ENCODE measurements at places on chromosomes 3 and 15.

GRCh38 chr3:169285057-169286033, 378.2 kb downstream of the MECOM start:
- no peak for DNase-seq

- no peak for DNase-seq
Observed at GRCh38 chr3:123143669-123144411, 57.9 kb upstream of the SEC22A start.

DNA sequence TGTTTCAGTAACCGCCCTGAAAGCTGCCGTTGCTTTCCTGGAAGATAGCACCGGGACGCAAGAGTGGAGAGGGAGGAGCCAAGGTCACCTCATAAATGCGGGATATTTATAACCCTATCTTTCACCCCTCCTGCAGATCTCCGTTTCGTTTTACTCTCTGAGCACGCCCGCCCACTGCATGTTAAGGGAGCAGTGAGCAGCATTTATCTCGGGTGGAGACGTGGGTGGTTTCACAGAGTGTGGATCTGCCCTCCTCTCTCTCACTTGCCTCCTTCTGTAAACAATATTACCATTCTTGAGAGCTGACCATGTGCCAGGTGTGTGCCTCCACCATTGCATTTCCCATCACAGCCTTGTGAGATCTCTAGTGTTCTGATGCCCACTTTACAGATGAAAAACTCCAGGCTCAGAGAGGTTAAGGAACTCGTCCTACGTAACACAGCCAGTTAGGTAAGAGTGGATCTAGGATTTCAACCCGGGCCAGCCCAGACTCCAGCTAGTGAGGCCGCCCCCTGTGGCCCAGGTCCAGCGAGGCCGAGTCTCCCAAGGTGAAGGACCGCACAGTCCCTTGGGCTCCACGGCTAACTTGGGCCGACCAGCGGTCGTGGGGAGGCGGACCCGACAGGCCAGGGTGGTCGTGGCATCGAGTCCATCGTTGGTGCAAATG, 16.9 kb upstream of the SEMA4B start:
- peak; percentile 87 for DNase-seq

DNA sequence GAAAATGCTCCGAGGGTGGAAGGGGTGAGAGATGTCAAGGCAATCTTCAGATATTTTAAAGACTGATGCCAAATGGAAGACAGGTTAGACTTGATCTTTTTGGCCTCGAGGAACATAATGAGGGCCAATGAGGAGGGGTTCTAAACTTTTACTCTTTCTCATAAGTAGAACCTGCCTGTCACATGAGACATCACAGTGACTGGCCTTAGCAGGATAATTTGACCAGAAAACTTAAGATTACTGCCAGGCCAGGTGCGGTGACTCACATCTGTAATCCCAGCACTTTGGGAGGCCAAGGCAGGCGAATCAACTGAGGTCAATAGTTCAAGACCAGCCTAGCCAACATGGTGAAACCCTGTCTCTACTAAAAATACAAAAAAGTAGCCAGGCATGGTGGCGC, 12.2 kb downstream of the TM4SF4 start:
- DNase-seq = no peak

DNA sequence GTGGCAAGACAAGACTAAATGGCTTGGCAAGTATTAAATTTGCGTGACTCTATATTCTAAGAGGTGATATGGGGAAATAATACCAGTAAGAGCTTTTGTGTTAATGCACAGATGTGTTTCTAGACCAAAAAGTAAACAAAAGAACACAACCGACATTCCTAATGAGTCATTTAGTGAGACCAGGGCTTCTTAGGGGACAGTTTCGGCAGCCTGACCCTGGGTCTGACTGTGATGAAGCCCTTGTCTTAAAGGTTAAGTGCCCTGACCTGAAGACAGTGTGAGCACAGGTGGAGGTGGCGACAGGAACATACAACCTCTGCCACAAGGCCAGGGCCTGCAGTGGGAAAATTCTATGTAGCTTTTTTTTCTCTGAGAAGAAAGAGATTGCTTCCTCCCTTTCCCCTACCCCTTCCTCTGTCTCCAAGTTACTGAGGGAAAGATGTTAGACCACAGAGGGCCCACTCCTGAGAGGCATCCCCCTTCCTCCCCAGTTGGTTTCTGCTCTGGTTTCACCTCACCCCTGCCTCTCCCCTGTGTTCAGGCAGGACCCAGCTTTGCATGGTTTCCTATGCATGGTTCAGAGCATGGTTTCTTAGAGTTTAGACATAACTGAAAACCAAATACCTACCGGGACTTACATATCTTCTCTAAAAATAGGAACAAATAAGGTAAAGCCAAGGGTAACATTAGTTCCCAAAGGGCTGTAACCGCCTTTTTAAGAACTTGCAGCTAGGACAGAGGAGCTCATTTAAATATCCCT, 24.8 kb upstream of the CMTM7 start:
- DNase-seq = peak; percentile 72

- DNase-seq = no peak
Observed at GRCh38 chr3:15339786-15340215, 7.4 kb upstream of the SH3BP5 start.

- no peak for DNase-seq
Observed at GRCh38 chr3:107025961-107026360, 351.3 kb upstream of the CCDC54 start.

GRCh38 chr3:196458063-196458462, 25.8 kb upstream of the UBXN7 start:
- no peak for DNase-seq

DNA sequence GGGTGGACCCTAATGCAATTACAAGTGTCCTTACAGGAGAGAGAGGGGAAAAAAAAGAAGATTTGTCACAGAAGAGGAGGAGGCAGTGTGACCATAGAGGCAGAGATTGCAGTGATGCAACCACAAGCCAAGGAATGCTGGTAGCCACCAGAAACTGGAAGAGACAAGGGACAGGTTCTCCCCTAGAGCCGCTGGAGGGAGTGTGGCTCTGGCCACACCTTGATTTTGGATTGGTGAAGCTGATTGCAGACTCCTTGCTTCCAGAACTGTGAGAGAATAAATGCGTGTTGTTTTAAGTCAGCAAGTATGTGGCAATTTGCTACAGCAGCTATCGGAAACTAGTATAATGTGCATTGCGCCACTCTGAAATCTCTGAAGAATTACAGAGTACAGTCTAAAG, 110.1 kb downstream of the SRGAP3 start:
- DNase-seq = no peak

DNA sequence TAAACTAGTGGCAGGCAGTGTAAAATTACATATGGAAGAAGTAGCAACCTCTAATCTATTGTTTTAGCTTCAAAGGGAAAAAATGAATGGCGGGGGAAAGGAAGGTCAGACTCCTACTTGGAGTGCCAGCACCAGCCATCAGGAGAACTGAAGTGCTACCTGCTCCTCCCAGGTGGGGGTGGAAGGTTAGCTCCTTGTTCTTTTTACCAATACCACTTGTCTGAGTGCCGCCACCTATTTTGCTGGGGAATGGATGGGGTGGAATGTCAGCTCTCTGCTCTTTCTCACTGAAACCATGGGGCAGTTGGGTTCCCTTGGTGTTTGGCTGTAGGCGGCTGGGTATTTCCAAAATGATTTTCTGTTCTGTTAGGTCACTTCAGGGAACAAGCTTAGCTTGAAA, 428.7 kb upstream of the EPHA3 start:
- no peak for DNase-seq

GRCh38 chr3:114022145-114022802, 34.1 kb downstream of the CCDC191 start:
- no peak for DNase-seq

DNA sequence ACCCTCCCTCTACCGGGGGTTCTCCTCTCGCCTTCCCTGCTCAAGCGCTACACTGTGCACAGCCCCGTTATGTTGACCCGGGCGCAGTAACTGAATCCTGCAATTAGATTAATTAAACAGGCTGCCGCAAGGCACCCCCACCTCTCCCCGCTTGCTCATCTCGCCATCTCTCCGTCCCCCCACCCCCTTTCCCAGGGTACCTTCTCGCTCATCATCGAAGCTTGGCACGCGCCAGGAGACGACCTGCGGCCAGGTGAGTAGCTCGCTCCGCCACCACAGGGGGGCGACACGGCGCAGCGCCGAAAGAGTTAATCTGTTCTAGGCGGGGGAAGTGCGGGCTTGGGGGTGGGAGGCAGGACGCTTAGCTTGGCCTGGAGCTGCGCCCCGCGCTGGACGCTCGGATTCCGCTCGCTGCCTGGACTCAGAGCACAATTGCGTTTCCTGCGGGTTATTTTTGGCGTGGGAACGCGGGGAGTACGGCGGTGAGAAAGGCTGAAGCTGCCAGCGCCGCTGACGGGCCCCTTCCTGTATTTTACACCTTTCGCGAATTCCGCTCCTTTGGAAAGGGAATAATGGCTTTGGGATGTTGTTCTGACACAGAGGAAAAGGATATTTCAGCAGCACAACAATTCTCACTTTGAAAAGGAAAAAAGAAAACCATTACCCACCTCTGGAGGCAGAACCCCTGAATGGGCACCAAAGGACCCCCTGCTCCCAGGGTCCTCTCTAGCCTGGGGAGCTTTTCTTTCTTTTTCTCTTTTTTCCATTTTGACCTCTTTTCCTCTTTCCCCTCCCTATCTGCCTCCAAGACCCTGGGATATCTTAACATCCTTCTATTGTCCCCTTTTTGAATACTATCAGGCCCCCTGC, 1.5 kb downstream of the DLL4 start:
- peak; percentile 58 for DNase-seq

DNA sequence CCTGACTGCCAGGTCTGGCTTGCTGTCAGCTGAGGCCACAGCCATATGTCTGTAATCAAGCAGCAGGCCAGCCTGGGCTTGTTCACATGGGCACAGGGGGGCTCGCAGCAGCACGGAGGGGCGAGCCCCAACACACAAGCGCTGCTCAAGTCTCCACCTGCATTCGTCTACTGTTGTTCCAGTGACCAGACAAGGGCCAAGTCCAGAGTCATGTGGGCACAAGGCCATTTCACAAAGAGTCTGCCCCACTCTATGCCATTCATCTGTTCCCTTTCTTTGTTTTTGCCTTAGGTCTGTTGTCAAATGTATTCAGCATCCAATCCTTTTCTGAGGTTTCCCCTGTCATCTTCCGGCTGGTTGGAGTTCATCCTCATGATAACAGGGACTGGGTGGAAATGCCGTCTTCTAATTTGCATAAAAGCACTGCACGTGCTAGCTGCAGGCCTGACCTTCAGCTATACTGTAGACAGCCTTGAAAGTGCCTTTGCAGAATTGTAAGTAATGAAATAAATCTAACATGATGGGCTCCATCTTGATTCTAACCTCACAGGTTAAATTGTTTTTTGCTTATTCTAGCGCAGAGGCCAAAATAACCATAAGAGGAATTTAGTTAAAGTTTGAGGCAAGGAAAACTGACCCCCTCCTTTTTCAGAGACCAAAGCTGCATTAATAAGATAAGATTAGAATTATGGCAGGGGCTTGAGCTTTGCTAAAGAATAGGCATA, 28.6 kb upstream of the KBTBD12 start:
- no peak for DNase-seq

GRCh38 chr3:181719991-181720680, 8.4 kb downstream of the SOX2 start:
- no peak for DNase-seq

DNA sequence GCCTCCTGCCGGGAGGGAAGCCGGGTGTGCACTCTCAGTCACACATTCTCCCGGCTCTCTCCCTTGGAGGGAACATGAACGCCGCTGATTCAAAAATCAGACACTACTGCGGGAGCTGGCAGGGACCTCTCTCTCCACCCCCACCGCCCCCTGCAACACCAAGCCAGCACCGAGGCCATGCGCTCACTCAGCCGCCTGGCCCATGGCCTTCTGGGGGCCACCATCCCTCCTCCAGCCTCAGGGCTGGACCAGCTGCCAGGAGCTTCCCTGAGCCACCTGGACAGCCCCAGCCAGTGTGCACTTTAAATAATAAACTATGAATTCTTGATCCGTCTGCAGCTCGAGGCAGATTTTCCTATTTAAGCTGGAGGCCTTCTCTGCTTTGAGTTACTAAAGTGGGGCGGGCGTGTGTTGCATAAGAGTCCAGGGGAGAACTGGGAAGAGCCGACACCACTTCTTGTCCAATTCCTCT, 30.6 kb downstream of the ADAMTS17 start:
- no peak for DNase-seq

- DNase-seq = no peak
Observed at GRCh38 chr15:69590201-69590710, 137.6 kb downstream of the RPLP1 start.

DNA sequence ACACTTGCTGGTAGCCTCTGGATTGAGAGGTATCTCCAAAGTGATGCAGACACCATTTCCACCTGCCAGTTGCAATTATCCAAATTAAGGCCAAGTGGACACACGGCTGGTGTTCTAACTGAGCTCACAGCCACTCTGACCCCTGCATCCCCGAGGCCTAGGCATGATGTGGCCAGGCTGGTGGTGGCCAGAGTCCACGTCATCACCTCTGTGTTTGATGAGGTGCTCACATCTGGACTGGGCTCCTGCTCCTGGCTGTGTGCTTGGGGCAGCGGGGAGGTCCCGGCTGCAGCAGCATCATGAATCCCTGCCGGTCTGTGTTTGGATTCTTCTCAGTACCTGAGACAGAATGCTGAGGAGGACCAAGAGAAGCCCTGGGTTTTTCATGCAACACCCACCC, 4.9 kb downstream of the OXTR start:
- DNase-seq = no peak
